ENCODE measurements at places on chromosomes 2 and 18. TPM values are rescaled to one million over a fixed set of nuclear protein-coding genes. Genes with fewer than 3 reads are reported as not detected.

DNA sequence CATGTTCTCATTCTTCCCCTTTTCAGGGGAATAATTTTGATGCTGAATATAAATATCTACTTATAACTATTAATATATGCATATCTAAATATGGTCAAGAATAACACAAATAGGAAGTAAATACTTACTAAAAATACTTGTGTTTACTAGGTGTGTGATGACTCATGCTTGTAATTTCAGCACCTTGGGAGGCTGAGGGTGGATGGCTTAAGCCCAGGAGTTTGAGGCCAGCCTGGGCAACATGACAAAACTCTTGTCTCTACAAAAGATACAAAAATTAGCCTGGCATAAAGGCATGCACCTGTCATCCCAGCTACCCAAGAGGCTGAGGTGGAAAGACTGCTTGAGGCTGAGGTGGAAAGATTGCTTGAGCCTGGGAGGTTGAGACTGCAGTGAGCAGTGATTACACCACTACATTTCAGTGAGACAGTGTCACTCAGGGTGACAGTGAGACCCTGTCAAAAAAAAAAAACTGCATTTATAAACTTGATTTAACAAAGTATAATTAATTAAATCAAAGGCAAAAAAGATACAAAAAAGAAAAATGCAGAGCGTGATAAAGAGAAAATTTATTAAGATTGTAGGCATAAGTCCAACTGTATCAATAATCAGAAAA is 703.1 kb upstream of the VRK2 start:
- DNase-seq: no peak

GRCh38 chr2:2747797-2748301 is 416.8 kb upstream of the MYT1L start:
- no peak for DNase-seq

GRCh38 chr2:8234253-8234652 is 447.6 kb upstream of the ID2 start:
- DNase-seq: no peak

DNA sequence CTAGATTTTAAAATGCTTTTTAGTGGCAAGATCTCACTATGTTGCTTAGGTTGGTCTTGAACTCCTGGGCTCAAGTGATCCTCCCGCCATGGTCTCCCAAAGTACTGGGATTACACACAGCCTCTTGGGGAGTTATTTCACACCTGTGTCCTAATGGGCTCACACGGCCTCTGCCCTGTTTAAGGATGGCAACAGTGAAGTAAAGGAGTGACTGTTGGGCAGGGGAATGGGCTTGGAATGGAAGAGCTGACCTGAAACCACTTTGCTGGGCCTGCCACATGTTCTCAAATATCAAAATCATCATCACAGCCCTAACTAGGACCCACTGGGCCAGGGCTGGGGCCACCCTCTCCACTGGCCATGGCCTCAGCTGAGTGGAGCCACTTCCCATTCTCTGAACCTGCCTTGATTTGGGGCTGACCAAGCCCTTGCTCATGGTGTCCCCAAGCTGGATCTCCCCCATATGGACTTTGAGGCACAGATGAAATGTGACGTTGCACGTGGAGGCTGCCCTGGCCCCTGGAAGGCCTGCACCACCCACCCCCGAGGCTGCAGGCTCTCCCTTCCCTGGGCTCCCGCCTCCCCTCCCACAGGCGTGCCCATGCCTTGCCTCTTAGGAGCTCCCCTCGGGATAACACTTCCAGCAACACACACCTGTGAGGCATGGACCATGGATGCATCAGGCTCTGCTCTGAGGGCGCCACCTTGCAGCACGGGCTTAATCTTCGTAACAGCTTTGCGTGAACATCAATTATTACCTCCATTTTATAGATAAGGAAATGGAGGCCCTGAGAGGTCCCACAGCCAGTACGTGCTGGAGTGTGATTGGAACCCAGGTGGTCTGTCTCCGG is 71.8 kb upstream of the SMAD7 start:
- DNase-seq: no peak

DNA sequence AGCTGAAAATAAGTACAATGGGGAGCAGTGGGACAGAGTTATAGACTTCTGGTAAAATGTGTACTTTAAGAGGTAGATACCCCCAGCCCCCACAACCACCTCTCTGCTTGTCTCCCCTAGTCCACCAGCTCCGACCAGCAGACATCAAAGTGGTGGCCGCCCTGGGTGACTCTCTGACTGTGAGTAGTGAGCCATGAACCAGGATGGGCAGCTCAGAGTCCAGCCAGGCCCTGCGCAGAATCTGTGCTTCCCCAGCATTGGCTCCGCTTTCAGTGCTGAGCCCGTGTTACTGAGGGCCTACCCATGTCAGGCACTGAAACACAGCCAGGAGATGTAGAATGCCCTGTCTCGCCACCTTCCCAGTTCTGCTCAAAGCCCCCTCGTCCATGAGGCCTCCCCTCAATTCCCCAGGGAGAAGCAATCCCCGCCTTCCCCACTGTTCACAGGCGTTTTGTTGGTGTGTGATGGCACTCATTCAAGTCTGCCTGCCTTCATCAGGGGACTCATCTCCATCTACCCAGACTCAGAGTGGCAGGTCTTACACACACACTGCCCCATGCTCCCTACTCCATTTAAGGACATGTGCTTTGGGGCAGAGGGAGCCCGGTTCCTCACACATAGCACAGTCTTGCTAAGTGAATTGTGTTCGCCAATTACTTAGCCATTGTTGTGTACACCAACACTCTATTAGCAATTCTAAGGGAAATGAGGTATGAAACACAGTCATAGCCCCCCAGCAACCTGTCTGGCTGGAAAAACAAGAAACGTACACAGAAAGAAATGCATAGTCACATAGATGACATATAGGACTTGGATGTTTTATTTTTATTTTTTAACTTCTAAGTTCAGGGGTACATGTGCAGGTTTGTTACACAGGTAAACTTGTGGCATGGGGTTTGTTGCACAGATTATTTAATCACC is 122.6 kb downstream of the PLB1 start:
- DNase-seq: no peak

DNA sequence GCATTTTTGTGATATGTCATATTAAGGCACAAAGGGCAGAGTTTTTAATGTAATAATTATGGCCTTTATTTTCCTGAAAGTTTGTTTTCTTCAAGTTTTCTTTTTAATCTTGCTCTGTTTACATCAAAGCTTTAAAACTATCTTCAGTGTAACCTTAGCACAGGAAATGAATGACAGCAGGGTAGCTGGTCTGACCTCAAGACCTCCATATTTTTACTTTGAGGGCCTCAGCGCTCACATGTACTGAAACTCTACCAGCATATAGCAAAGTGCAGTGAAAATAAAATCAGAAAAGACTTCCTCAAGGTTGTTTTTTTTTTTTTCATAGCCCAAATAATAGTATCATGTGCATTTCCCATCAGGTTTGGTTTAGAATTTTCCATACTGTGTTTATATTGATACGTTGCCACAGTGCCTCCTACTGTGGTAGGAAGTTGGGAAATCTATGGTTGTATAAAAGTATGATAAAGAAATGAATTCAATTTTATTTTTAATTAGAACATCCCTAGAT is 163.4 kb downstream of the UBE2E3 start:
- DNase-seq: no peak

DNA sequence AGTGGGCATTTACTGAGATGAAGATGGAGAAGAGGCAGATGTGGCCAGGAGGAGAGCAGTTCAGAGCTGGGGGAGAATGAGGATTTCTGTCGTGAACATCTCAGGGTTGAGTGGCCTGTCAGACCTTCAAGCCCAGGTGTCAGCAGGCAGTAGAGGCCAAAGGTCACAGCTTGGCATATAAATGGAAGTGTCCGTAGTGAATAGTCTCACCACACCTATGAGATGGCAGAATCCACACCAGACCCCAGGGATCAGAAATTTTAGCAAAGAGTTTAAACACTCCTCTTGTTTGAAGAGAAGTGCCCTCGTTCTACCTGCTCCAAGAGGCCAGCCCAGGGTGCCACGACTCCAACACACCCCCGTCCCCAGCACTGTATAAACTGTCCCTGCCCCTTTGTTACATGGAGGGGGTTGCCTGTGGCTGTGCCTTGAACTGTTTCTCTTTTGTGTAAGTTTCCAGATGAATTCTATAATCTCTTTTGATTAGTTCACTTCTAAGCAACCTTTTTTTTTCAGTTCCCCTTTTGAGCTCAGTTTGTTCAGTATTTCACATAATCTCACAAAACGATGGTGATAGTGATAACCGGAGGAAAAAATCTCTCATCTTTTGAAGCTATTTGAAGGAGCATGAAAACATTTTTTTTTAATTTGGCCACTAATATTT is 69.0 kb upstream of the TTC39C start:
- DNase-seq: no peak

DNA sequence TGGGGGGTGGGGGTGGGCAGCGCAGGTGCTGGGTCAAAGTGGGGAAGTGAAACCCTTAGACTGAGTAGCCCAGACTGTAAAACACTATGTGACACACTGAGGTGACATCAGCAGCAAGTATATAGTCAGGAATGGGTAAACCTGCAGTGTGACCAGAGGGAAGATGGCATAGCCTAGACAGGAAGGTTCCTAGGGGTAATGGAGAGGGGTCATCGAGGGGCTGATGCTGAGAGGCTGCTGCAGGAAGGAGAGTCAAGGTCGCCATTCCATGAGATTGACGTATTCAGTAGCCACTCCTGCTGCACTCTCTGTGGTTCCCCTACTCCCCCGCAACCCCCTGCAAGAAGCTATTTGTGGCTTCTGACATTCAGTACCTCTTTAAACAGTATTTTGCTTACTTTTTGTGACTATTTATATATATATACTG is 111.7 kb downstream of the CHST9 start:
- no peak for DNase-seq

- no peak for DNase-seq
These were observed 4.6 kb upstream of the LAMA3 start for GRCh38 chr18:23684515-23685197.

GRCh38 chr18:32908424-32908805 is 135.6 kb upstream of the KLHL14 start:
- no peak for DNase-seq

DNA sequence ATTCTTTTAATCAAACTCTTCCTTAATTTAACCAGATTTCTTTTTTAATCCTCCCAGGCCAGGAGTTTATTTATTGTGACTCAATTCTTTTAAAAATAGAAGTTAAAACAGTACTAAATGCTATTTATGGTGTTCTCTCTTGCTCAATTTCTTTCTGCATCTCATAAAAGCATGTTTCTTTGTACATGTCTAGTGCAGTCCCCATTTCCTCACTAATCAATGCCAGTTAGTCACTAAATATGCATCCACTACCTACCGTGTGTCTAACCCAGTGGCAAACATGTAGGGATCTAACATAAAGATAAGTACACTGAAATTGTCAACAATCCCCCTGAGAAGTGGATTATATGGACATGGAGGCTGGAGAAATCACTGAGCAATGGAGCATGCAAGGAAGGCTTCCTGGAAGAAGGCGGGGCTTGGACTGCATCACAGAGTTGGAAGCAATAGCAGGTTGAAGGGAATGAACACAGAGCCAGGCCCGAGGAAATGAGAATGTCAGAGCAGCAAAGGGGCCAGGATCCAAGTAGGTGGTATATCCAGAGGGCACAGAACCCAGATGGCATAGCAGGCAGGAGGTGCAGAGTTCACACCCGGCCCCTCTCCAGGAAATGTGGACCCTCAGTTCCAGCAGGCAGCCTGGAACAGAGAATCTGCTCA is 105.3 kb upstream of the FOSL2 start:
- no peak for DNase-seq

DNA sequence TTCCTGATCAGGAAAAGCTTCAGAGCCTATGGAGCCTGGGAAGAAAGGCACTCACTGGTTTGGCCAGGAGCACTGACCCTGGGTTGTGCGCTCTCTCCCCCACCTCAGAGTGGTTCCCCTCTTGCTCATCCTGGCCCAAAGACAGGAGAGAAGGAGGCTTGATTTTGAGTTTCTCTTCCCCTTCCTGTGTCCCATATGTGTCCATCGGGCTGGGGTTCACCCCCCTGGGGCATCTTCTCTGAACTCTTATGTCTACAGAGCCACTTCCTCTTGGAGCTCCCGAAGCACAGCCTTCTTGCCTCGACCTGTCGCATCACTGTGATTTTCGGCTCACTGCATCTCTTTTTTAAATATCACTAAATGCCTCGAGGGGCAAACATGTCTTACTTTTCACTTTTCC is 692.3 kb downstream of the RNF144A start:
- no peak for DNase-seq

DNA sequence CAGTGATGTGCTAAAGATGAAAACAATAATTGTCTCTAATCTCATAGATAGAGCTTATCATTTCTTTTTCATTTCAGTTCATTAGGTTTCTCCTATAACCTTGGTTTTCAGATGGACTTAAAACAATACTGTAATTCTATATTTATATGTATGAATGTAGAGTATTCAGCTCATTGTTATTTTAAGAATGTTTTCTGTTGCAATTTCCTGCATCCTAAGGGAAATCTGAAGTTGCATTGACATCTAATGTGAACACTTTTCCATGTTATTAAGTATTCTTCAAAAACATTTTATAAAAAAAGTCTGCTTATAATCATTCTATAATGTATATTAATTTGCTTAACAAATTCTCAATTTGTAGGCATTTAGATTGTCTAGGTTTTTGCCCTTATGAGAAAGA is 288.9 kb downstream of the XIRP2 start:
- no peak for DNase-seq

The HRH4 gene
- total RNA-seq: not detected

The AFF3 gene
- total RNA-seq: 0.16 TPM

The CPO gene
- not detected for total RNA-seq

The TXNDC2 gene
- not detected for total RNA-seq

The TMBIM1 gene
- total RNA-seq: 159 TPM
